ENCODE measurements at places on chromosomes 5 and 9.

GRCh38 chr9:115922444-115922843, 231.1 kb upstream of the PAPPA start:
- no peak for DNase-seq

DNA sequence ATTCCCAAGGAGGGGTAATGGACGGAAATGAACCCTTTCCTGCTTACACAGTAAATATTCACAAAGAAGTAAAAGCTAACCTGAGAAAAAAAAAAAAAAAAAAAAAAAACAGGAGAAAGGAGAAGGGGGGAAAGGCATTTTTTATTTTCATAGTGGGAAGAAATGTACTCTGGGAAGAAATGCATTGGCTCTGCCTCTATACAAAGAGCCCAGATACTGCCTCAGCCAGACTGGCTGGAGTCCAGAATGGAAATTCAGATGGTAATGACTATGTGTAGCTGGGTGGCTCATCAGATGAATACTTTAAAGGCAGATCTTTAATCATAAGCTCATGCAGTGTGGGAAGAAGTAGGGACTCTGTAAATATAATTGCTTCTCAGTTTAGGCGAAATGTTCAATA, 124.9 kb upstream of the ZNF608 start:
- DNase-seq = no peak

DNA sequence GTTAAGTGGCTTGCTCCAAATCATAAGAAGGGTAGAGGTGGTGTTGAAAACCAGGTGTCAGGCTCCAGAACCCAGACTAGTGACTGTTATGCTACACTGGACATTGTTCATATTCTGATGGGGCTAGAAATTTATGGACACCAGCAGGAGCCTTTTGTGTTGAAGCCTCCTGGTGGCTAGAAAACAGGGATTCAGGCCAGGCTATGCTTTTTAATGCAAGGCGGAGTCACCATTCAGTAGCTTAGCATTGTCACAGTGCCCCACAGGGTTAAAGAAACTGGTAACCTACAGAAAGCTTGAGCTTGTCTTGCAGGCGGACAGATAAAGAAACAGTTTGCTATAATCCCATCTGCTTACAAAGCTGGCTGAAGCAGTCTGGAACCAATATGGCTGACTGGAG, 23.0 kb upstream of the GOLM1 start:
- DNase-seq = no peak

DNA sequence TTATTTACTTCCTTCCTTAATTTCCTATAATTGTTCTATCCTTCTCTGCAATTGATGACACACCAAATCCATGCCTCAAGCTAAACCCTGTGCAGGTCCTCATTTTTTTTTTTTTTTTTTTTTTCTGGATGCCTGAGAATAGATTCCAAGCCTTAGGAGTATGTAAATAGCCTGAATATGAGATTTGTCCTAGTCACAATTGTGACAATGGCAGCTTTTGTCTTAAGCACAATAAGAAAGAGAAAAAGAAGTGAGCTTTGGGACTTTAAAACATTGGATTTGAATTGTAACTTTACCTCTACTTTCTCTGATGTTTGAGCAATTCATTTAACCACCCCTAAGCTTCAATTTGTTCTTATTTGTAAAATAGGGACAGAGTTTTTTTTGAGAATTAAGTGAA, 280.5 kb downstream of the TUSC1 start:
- no peak for DNase-seq

GRCh38 chr9:121885345-121885901, 207.7 kb downstream of the TTLL11 start:
- no peak for DNase-seq

DNA sequence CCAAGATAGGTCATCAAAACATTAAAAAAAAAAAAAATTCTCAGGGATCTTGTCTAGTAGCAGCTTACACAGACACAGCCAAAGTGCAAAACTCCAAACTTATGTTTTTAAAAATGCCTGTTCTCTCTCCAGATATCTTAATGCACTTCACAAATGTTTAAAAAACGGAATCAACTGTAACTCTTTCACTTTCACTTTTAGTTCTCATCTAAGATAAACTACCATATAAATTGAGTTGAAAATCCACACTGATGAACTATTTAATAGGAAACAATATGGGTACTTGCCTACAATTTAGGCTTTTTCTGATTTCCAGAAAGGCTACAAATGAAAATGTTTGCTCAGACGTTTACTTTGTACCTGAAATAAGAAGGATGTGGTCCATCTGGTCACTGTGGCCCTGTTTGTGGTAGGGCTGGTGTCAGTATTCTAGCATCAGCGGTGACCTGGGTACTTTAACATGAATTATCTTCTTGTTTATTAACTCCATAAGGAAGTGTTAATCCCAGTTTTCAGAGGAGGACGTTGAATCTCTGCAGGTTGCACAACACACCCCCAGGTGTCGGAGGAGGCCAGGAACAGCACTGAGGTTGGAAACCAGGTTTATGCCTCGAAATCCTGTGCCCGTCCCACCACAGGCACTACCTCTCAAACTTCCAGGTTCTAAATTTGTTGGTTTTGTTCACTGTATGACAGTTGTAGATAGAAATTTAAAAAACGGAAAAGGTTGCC, 13.3 kb upstream of the LPCAT1 start:
- no peak for DNase-seq

DNA sequence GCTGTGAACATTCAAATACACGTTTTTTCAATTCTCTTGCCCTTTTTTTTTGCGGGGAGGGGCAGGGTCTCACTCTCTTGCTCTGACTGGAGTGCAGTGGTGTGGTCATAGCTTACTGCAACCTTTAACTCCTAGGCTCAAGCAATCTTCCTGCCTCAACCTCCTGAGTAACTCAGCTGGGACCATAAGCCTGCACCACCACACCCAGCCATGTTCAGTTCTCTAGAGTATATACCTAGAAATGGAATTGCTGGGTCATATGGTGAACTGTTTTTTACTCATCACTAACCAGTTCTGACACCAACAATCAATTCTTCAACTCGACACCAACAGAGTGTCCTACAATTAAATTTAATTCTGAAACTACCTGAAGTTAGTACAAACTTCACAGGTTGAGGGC, 85.5 kb upstream of the ZNF169 start:
- DNase-seq = no peak

DNA sequence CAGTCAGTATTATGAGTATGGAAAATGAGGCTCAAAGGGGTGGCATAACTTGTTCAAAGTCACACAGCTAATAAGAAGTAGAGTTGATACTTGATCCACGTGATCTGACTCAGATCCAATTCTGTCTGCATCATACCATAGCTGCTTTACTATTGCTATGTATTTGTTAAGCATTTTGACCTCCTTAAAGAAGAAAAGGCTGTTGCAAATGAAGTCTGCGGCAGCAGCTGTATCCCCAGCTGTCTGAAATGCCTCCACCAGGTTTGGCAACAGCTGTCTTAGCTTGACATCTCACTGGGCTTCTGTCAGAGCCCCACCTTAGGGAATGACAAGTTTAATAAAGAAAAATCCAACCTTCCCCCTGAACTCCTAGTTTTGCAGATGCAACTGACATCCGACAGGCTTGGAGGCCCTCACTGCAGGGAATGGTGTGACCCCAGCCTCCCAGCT, 75.6 kb upstream of the SLC44A1 start:
- DNase-seq = no peak

GRCh38 chr5:16568875-16569580, 47.8 kb downstream of the RETREG1 start:
- DNase-seq = no peak

DNA sequence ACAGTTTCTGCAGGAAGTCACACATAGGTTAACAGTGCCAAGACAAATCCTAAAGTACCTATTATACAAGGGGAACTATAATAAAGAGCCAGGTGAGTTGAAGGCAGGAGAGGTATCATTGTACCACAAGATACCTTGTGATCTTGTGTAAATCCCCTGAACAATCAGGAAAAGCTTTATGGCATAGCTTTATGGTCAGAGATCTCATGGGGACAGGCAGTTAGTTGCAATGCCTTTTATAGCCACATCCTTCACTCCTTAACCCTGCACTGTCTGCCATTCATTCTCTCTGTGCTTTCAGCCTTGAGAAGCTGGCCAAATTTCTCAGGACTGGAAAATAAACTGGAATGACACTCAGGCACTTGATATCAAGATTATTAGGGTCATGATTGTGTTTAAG, 97.0 kb downstream of the GHR start:
- no peak for DNase-seq
